ENCODE measurements at places on chromosomes 5 and 9.

DNA sequence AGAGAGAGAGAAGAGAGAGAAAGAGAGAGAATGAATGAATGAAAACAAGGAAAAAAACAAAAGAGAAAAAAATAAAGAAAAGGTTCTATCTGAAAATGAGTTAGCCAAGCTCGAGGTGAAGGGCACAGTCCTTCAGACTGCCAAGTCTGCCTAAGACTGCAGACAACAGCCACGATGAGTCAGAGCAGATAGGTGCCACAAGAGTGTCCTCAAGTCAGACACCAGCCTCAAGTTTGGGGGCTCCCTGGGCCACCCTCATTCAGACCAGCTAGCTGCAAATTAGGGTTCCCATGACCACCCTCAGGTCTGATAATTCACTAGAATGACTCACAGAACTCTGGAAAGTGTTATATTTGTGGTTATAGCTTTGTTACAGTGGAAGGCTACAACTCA is 13.9 kb upstream of the HABP4 start:
- no peak for DNase-seq

GRCh38 chr5:147509710-147510651 is at the start of gene DPYSL3:
TSS of gene DPYSL3 (minus strand) at chr5:147510068. CDS start at chr5:147509858, 210 bp downstream.
- DNase-seq, result peak; percentile 92

DNA sequence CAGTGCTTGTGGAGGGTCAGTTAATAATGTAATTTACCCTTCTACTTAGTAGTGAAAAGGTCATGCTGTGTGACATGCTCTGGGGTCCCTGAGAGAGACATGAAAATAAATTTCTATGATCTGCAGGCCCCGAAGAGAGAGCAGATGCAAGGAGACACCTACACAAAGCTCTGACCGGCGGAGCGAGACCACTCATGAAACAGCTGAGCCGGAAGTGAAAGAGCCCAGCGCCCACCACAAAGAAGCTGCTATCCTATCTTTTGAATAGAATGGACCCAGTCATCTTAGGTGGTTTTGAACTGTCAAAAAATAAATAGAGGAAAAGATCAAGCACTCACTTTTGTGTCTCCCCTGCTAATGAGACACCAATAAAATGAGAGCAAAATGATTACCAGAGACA is 190.0 kb downstream of the MED10 start:
- DNase-seq, result no peak

DNA sequence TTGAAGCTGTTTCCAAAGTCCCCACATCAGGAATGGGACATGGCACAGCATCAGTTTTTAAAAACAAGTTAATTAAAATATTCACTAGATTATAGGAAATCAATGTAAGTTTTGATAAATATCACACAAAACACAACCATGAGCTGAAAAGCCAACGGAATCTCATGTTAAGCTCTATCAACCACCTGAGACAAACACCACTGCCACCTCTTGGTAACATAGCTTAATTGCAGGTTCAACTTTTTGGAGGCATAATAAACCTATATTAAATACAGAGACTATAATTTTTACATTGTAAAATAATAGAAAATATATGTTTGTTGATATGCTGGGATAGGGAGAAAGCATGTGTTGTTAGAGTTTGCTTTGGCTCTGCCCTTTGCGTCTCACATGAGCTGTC is 126.1 kb downstream of the SV2C start:
- DNase-seq, result no peak

- DNase-seq, result no peak
These were observed 123.4 kb downstream of the SEC61B start for GRCh38 chr9:99345451-99345850.

Measured in chondrocyte (in vitro differentiated cells).